ENCODE measurements at places on chromosomes 12 and 14.

GRCh38 chr12:81699551-81699950, 59.6 kb downstream of the PPFIA2 start:
- DNase-seq, result no peak

DNA sequence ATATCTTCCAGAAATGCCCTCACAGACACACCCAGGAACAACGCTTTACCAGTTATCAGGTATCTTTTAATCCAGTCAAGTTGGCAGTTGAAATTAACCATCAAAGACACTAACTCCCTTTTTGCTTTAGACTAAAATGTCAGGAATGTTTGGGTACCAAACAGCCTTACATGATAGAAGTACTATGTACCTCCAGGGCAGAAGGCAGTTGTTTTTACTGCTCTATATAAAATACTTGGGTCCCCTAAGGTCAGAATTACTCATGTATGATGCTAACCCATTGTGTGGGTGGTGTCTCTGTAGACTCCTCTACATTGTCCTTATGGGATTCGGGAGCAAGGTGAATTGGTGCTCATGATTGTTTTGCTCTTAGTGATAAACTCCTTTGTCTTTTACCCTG, 492.5 kb upstream of the FLRT2 start:
- no peak for DNase-seq

GRCh38 chr14:51419685-51420084, 179.6 kb downstream of the TMX1 start:
- DNase-seq, result peak; percentile 40

- no peak for DNase-seq
These were observed 9.6 kb upstream of the TBX3 start for GRCh38 chr12:114693532-114693931.

DNA sequence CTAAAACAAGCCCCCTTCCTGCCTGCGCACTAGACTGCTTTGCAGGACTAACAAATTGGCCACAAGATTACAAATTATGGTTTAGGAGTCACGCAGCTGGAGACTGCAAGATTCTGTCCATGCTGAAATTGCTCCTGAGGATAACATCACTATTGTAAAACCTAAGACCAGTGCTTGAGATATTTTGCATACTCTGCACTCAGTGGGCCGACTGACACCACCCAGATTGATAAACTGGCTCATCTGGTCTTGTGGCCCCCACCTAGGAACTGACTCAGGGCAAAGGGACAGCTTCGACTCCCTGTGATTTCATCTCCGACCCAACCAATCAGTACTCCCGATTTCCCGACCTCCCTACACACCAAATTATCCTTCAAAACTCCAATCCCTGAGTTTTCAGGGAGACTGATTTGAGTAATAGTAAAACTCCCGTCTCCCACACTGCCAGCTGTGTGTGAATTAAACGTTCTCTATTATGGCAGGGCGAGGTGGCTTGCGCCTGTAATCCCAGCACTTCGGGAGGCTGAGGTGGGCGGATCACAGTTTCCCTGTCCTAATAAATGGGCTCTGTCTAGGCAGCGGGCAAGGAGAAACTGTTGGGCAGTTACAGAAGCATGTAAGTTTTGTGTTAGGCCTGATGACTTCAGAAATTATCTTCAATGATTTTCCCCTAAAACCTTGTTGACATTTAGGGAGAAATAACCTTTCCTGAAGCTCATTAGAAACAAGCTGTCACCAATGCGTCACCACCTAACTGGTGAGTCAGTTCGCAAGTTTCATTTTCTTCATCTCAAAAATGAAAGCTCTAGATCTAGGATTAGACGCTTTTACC, 5.3 kb upstream of the UBC start:
- peak; percentile 73 for DNase-seq

GRCh38 chr12:49345051-49345824, 1.4 kb upstream of the DNAJC22 start:
- no peak for DNase-seq

GRCh38 chr12:94769776-94770759, 119.7 kb upstream of the TMCC3 start:
- DNase-seq, result no peak

DNA sequence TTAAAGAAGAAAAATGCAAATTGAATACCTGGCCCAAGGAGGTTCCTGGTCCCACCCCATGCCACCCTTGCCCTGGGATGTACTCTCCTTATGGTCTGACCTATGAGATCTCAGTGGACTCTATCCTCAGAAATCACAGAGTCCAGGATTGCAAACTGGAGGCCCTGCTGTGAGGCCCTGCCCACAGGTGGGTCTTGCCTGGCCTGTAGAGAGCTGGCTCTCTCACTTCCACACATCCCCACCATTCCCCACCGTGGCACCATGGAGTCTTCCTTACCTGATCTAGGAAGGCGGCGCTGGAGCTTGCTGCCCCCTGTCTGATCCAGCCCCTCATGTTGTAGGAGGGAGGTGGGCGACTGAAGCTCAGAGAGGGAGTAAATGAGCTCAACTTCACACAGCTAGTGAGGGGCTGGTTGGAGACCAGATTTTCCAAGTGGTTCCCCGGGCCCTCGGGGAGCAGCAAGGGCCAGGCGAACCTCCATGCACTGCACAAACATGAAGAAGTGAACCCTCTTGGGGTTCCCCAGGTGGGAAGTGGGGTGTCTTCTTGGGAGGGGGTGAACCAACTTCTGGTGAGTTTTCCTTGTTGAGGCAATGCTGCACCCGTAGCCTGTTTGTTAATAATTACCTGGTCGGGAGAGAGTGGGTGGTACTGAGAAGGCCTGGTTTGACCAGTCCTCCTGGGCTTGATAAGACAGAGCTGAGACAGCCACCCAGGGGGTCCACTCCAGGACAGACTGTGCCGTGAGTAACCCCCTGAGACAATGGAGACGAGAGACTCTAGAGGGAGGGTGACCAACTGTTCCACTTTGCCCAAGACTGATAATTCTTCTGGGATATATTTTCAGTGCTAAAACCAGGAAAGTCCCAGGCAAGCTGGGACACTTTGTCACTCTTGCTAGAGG, at the start of gene SERPINA4:
TSS of gene SERPINA4 (plus strand) at position 692 of the 905 bp plus-strand sequence. CDS start 2,041 bp downstream, outside the sequence.
- no peak for DNase-seq

DNA sequence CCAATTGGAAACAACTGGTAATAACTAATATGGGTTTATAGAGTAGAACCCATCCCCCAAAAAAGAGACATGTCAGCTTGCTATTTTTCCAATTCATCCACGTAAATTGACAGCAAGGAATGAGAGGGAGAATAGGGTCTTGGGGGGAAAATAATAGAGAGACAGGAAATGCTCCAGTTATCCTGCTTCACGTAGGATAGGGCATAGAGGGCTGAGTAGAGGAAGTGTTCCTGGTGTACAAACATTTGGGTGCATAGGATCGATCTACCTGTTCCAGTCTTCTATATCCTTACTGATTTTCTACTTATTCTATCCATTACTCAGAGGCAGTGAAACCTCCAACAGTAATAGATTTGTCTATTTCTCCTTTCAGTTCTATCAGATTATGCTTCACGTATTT, 49.6 kb upstream of the COL2A1 start:
- no peak for DNase-seq

DNA sequence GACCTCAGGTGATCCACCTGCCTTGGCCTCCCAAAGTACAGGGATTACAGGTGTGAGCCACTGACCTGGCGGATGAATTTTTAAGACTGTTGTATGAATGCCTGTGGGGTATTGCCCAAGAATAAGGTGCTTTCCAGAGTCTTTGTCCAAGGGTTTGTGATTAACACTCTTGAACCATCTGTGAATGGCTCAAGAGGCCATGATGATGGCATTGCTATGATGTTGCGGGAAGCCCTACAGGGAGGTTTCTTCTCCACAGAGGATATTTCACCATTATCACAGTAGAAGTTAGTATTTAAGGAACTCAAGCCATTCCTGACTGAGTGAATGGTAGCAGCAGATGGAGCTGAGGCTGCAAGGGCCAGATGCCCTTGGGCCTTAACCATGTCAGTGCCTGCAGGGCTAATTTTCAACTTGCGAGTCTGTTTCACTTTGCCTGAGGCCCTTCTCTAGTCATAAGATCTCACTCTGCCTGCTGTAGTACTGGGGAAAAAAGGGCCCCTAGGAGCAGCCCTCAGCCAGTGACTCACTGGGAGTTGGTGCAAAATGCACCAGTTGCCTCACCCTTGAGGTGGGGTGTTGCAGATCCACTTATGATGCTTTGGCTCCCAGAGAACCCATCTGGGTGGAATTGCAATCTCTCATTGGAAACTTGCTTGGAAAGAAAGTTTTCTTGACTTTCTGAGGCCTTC, 108.6 kb upstream of the FLRT2 start:
- DNase-seq, result no peak

GRCh38 chr12:69415471-69416275, 54.5 kb upstream of the FRS2 start:
- no peak for DNase-seq

GRCh38 chr12:114401328-114402083, 4.4 kb downstream of the TBX5 start:
- no peak for DNase-seq

DNA sequence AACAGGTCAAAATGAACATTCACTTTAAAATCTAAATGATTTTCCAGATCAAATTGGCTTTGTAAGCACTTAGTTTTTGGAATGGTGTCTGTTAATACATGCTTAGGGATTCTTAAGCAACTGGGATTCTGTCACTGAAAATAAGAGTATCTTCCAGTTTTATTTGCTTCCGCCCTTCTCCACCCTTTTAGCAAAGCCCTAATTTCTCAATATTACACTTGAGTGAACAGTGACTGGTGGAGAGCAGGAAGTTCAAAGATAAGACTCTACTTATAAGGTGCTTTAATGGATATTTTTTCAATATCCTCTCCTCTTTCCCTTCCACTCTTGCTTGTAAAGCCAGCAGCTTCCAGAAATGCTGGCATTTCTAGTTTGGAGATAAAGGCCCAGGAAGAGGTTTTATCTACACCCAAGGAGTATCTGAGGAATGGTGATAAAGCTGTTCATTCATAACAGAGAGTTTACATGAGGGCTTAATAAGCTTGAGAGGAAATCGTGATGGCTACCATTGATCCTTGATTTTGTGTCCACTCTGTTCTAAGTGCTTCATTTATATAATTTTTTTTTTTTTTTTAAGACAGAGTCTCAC, 265.9 kb upstream of the PRICKLE1 start:
- DNase-seq, result no peak

DNA sequence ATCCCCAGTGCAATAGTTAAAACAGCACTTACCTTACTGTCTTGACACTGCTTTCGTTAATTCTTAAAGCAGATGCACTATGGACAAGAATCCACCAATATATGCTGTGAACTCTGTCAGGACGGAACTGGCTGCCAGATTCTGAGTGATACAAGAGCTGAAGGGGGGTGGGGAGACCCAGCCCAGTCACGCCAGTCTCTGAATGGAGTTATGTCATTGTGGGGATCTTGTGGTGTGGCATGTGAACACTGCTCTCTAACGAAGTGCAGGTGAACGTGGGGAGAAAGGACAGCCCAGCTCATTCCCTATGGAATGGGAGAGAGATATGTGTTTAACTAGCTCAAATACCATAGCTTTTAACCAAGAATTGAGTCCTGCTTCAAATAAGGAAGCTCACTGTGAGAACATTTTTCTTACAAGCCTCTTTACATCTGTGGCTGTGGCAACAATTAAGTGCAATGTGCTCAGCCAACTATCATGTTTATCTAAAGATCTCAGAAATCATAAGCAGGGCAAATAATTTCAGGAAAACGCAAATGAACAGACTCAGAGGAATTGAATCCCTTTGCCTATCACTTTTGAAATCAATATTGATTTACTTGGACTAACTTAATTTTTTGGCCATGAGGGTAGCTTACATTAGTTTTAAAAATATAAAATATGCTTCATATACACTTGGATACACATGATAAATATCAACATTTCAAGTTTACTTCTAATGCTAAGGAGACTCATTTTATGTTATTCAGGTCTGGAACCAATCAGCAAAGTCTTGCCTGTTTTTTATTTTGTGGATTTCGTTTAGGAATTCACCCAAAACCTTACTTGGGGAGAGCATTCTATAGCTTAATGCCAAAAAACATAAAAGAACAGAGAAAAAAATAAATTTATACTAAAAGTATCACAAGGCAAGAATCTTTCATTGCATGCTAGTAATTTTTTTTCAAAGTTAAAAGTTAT, at the start of gene LUM:
TSS of gene LUM (minus strand) at position 129 of the 960 bp plus-strand sequence. CDS start 2,515 bp downstream, outside the sequence.
- DNase-seq, result no peak

GRCh38 chr12:95642583-95642982, 91.3 kb upstream of the USP44 start:
- DNase-seq, result no peak

GRCh38 chr12:104752016-104752415, 206.1 kb downstream of the SLC41A2 start:
- no peak for DNase-seq

- no peak for DNase-seq
These were observed 427.7 kb downstream of the FUT8 start for GRCh38 chr14:65840118-65840751.

- DNase-seq, result no peak
These were observed 874 bp upstream of the YARS2 start for GRCh38 chr12:32756476-32757066.

DNA sequence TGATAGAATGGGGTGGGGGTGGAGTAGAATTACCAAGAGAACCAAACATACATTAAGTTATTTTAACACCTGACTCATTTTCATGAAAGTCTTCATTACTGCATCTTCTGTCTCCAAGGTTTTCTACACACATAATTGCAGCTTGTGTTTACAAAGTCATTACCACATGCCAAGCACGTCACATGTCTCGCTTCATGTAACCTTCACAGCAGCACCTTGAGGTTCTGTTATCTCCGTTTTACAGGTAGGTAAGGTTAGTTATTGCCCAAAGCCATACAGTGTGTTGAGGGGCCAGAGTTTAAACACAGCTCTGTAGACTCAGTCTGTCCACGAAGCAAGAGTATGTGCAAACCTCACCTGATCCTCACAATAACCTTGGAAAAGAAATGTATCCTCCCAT, 64.3 kb upstream of the RBM19 start:
- DNase-seq, result no peak

DNA sequence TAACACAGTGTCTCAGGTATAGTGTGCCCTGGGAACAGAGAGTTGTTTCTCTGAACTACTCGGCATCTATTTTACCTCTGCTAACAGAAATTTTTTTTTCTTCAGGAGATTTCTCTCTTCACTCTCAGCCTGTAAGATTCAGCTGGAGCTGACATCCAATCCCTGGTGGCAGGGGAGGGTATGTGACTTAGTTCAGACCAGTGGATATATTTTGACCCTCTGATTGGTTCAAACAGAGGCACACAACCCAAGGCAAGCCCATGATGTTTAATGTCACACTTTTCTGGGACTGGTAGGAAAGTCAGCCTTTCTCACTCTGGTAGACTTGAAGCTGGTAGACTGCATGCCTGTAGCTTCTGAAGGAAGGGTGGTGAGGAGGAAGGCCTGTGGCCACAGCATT, 147.9 kb downstream of the HMGA2 start:
- DNase-seq, result no peak

DNA sequence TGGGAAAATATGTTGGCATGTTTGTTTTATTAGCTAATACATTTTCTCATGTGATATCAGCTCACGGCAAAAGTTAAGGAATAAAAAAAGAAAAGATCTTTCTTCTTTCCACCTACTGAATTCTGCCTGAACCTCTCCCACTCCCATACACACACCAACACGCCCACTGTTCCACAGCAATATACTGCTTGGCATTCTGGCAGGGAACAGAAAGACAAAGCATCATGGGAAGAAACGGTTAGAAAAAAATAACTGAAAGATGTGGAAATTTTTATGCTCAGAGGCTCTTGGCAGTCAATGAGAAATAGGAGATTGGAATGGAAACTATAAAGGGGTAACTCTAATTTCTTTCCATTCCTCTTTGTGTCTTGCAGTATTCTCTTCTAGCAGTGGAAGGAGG, 268.5 kb downstream of the FOXG1 start:
- no peak for DNase-seq

- no peak for DNase-seq
These were observed 54.5 kb downstream of the PDZRN4 start for GRCh38 chr12:41242603-41243002.

GRCh38 chr14:102911541-102911951, 10.9 kb upstream of the AMN start:
- DNase-seq, result no peak

- no peak for DNase-seq
These were observed 708 bp upstream of the IGFBP6 start for GRCh38 chr12:53096759-53097158.
